H54 (cell line): ENCODE measurements at places on chromosomes 16 and 17.

GRCh38 chr16:28821874-28822519, 802 bp upstream of the ATXN2L start:
- no peak for DNase-seq

GRCh38 chr17:8861495-8862181, 5.8 kb downstream of the PIK3R6 start:
- DNase-seq: no peak

DNA sequence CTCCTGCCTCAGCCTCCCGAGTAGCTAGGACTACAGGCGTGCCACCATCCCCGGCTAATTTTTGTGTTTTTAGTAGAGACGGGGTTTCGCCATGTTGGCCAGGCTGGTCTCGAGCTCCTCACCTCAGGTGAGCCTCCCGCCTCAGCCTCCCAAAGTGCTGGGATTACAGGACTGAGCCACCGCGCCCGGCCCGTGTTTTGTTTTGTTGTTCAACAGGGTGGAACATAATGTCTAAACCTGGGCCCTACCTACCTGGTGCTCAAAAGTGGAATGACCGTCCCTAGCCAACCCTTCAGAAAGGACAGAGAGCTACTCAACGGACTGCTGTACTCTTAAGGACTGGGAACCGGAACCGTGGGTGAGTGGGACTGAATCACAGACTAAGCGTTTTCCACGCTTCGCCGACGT, 772 bp upstream of the KIF22 start:
- no peak for DNase-seq

DNA sequence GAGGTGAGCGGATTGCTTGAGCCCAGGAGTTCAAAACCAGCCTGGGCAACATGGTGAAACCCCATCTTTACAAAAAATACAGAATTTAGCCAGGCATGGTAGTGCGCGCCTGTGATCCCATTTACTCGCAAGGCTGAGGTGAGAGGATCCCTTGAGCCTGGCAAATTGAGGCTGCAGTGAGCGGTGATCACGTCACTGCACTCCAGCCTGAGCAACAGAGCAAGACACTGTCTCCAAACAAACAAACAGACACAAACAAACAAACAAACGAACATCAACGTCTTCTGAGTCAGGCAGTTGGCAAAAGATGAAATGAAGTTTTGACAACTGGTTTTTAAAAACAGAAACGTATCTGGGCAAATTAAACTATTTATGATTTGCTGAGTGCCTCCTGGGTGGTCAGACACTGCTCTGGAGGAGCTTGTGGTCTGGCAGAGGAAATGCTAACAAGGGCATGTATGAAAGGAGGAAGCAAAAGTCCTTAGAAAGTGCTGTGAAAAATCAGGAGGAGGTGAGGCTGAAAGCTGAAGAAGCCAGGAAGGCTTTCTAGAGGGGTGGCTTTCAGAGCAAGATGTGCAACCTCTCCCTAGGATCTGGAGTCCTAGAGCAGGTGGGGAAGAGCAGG, 10.2 kb upstream of the KRT20 start:
- no peak for DNase-seq

GRCh38 chr16:81440888-81441761, 3.5 kb upstream of the CMIP start:
- DNase-seq: no peak

GRCh38 chr17:27800522-27800921, at the start of gene NOS2:
NOS2 (minus strand) TSS chr17:27800529; CDS start chr17:27798809, 1,720 bp downstream.
- DNase-seq: no peak

GRCh38 chr17:7852919-7853690, 1.8 kb upstream of the TMEM88 start:
- no peak for DNase-seq

GRCh38 chr16:20874088-20874581, 26.0 kb downstream of the DCUN1D3 start:
- DNase-seq: no peak

DNA sequence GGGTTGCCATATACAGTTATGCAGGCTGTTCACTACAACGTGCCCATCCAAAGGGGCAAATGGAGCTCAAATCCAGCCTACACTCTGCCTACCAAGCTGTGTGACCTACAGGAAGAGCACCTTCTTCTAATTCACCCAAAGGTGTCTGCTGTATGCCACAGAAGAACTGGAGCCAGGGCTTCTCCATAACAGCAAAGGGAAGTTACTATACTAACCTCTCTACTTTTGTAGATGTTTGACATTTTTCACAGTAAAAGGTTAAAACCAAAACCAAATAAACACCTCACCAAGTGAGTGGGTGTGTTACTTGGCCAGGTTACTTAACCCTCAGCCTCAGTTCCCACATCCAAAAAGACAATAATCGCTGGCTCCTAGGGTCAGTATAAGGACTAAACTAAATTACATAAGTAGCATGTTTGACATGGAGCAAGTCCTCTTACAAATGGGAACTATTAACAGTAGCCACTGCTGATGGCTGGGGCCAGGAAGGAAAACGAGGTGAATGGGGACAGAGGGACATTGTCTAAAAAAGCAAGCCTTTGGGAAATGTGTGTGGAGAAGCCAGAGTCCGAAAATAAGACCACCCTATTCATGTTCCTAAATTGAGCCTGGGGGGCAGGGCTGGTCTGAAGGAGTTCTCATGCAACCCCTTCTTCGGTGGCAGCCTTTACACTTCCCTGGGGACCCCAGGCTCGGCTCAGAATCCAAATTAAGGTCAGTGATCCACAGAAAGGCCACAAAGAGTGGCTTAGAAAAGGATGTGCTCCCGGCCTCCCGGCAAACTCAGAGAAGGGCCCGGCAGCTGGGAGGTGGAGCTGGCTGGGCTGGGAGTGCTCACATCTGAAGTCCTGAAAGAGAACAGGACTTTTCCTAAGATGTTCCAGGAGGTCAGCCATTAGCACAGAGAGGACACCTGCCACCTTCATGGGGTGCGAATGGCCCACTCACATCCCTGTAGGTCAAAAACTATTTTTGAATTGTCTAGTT, 13.5 kb downstream of the CUEDC1 start:
- DNase-seq: no peak

DNA sequence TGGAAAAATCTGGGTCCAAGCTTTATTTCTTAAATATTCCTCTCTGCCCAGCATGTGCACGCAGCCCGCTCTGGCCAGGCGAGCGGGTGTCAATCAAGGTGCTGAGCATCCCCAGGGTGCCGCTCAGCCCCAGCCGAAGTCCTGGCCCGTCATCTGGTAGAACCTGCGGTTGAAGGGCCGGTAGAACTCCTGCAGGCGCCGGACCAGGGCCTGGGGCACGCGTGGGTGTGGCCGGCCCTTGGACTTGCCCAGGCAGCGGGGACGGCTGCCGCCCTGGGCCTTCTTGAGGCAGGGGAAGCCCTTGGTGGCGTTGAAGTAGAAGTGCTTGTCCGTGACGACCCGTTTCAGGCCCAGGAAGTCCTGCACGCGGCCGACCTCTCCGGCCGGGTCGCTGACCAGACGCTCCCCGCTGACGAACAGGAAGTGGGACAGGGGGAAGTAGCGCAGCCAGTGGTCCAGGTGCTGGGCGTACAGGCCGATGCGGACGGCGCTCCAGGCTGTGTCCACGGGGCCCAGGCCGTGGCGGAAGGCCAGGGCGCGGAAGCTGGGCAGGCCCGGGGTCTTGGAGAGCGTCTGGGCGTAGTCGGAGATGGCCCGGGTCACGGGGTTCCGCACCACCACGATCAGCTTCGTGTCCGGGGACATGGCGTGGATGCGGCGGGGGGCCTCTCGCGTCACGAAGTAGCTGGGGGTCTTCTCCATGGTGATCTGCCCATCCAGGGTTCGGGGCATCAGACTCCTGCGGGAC, 6.6 kb downstream of the HS3ST6 start:
- no peak for DNase-seq

GRCh38 chr16:80436510-80436909, 104.3 kb upstream of the DYNLRB2 start:
- DNase-seq: no peak

DNA sequence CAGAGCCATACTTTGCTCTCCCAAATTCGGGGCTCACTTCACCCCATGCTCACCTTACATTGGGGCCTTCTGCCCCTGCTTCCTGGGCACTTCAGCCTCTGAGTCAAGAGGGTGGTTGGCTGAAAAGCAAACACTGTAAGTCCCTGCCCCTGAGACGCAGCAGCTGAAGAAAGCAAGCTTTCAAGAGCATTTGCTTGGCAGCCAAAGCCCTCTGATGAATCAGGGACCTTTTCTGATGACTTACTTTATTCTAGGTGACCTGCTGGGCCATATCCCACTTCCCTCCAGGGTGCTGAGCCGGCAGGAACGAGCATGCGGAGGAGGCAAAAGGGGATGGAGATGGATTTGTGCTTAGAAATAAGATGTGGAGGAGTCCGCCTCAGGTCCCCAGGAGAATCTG, 147.0 kb upstream of the TNRC6C start:
- no peak for DNase-seq

DNA sequence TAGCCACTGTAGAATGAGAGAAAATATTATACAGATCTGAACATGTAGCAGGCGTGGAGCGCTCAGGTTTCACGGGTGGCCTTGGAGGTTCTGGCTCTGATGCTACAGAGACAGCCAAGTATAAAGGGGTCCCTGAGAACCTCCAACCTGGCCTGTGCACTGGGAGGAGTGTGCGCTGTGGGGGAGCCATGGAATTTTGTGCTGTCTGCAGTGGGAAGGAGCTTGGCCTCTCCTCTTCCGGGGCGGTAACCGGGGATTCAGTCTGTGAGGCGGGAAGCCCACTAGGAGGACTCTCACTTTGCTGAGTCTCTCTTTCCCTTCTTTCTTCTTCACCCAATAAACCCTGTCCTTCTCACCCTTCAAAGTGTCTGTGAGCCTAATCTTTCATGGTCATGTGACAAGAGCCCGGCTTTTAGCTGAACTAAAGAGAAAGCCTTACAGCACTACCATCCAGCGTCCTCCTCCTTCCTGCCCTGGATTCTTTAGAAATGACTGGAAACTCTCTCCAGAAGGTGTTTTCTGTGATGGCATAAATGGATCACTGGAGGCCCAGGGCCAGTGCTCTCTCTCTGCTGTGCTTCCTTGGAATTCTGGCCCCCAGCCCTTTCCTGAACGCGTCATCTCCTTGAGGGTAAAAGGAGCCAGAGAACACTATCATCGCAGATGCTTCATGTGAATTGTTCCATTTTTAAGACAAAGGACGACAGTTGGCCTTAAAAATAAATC, 232.1 kb upstream of the CACNG5 start:
- no peak for DNase-seq

GRCh38 chr16:9542165-9542755, 450.8 kb downstream of the HAPSTR1 start:
- no peak for DNase-seq

DNA sequence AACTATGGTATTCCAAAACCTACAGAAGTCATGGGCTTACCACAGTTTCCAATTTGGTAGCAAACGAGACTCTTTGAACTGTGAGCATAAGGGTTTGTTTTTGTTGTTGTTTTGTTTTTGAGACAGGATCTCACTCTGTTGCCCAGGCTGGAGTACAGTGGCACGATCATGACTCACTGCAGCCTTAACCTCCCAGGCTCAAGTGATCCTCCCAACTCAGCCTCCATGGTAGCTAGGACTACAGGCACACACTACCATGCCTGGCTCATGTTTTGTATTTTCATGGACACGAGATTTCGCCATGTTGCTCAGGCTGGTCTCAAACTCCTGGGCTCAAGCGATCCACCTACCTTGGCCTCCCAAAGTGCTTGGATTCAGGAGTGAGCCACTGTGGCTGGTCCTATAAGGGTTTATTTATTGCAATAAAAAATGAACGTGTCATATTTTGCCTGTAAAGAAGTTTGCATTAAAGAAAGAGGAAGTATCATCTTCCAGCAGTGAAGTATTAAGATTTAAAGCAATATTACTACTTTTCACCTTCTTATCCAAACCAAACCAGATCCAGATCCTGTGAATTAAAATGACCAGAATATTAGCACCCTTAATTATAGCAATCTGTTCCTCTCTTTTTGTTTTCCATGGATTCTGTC, 37.2 kb downstream of the KCNJ2 start:
- DNase-seq: no peak

GRCh38 chr17:83088909-83089308, 9.5 kb downstream of the METRNL start:
- DNase-seq: no peak

DNA sequence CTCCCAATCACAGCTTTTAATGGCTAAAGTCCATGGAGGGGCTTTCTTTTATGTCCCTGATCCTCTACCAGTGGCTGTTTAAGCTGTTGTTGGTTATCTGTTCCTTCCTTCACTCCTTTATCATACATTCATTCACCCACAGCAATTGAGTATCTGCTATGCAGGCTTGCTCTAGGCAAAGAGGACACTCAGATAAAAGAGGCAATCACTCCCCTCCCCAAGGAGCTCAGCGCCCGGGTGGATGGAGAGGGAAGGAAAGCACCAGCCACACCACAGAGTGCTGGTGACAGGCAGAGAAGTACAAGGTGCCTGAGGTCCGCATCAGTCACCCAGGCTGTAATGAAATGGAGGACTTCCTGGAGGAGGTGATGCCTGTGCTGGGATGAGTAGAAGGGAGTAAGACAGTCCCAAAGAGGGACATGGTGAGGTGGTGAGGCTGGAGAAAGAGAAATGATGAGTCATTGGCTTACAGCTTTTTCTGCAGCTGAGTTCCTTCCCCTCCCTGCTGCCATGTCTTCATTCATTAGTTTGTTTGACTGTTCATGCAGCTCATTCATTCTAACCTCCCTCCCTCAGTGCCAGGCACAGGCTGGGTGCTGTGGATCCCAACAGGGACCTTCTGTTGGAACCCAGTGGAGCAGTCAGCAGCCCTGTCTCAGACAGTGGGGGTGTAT, 12.8 kb upstream of the NGFR start:
- peak; percentile 74 for DNase-seq
